ENCODE measurements at places on chromosomes 6 and 20.

DNA sequence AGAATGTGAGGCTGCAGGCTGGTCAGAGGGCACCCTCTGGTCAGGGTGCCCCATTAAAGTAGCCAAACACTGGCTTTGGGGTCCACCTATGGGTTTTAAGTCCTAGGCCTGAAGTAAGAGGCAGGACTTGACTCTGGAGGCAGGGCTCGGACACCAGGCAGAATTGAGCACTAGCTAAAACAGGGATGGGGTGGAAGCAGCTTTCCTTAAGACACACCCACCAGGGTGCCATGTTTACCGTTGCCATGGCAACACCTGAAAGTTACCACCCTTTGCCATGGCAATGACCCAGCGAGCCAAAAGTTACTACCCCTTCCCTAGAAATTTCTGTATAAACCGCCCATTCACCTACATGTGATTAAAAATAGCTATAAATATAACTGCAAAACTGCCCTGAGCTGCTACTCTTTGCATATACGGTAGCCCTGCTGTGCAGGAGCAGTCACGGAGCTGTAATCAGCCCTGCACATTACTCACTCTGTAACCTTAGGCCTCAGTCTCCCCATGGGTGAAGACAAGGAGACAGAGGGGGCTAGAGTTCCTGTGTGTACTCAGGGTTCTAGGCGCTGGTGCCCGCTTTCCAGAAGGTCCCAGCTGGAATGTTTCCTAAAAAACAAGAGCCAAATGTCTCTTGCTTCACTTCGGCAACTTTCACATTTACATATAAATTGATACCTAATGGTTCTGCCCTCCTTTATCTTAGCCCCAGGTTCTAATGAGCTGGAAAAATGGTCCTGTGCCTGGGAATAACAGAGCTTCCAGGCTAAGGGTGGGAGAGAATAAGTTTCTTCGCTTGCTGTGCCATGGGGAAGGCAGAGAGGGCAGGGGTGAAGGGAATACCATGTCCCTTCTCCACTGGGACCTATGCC is 27.2 kb upstream of the SRSF6 start:
- no peak for DNase-seq

- DNase-seq: no peak
Observed at GRCh38 chr20:22824077-22824476, 211.0 kb upstream of the SSTR4 start.

- no peak for DNase-seq
Observed at GRCh38 chr6:132751306-132751705, 6.4 kb downstream of the VNN2 start.

- no peak for DNase-seq
Observed at GRCh38 chr6:16481697-16482399, 243.5 kb downstream of the GMPR start.

- DNase-seq: no peak
Observed at GRCh38 chr6:22804620-22805261, 235.4 kb downstream of the HDGFL1 start.

GRCh38 chr6:79824202-79824601 is 123.2 kb downstream of the ELOVL4 start:
- DNase-seq: no peak

- DNase-seq: no peak
Observed at GRCh38 chr6:42071881-42072583, 21.7 kb downstream of the TAF8 start.

DNA sequence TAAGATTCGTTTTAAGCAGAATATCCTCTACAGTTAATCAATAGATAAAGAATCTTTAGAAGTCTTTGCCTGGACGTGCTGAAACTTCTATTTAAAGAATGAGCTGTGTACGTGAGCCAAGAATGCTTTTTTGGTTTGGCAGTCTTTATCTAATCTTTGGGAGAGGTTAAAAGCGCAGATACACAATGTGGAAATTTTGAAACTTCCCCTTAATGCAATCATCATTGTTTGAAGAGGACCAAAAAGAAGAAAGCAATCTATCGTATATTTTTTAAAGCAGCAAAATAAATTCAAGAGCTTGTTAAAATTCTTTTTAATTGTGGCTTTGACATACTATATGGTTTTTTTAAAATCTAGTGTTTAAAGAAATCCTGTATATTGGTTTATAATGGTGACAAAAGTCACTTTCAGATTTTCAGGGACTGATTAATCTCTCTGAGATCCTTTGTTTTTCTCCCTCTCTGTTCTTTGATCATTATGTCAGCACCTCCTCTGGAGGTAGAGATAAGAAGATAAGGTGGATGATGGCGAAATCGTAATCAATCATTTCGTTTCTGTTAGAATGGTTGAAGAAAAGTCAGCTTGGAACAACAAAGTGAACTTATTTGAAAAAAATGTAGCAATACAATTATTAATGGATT is 92.1 kb upstream of the FAM184A start:
- no peak for DNase-seq

GRCh38 chr6:128482642-128483041 is 37.8 kb downstream of the PTPRK start:
- no peak for DNase-seq

DNA sequence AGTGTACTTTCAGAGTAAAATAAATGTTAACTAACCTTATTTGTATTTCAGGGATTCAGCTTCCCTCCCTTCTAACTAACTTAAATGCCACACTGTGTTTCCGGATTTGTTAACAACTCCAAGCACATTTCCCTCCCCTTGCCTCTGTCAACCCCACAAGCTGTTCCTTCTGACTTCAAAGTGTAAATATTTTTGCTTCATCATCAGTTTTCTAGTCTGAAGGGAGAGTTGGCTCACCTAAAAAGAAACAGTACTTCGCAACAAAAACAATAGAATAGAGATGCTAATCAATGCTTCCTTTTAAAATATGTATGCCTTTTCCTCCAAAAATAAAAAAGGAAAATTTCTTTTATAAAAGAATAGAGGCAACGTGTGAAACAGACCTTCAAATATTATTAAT is 132.6 kb downstream of the THEMIS start:
- no peak for DNase-seq

Measured in stimulated activated CD8-positive, alpha-beta memory T cell treated with anti-CD3 and anti-CD28 coated beads, Interleukin-15, amount 100 ng/mL, for 24 hours (primary cell).